Aortic smooth muscle cell (primary cell): ENCODE measurements at places on chromosomes 13 and 19. TPM values are rescaled to one million over a fixed set of nuclear protein-coding genes. Genes with fewer than 3 reads are reported as not detected.

RNF225 gene
- total RNA-seq, result 0.12 and 0.26 TPM in 2 replicates

ZNF90 gene
- total RNA-seq, result 0.92 and 0.99 TPM in 2 replicates

CBY2 gene
- total RNA-seq, result not detected in 2 replicates

IGFL1 gene
- total RNA-seq, result not detected in 2 replicates

DIRAS1 gene
- 0.66 and 2.9 TPM in 2 replicates for total RNA-seq

CABP5 gene
- not detected in 2 replicates for total RNA-seq

ZNF471 gene
- 3.8 and 4.4 TPM in 2 replicates for total RNA-seq
